ENCODE measurements at places on chromosomes 6 and 20.

GRCh38 chr6:56827908-56828649 lies 126.8 kb upstream of the BEND6 start:
- no peak for DNase-seq

DNA sequence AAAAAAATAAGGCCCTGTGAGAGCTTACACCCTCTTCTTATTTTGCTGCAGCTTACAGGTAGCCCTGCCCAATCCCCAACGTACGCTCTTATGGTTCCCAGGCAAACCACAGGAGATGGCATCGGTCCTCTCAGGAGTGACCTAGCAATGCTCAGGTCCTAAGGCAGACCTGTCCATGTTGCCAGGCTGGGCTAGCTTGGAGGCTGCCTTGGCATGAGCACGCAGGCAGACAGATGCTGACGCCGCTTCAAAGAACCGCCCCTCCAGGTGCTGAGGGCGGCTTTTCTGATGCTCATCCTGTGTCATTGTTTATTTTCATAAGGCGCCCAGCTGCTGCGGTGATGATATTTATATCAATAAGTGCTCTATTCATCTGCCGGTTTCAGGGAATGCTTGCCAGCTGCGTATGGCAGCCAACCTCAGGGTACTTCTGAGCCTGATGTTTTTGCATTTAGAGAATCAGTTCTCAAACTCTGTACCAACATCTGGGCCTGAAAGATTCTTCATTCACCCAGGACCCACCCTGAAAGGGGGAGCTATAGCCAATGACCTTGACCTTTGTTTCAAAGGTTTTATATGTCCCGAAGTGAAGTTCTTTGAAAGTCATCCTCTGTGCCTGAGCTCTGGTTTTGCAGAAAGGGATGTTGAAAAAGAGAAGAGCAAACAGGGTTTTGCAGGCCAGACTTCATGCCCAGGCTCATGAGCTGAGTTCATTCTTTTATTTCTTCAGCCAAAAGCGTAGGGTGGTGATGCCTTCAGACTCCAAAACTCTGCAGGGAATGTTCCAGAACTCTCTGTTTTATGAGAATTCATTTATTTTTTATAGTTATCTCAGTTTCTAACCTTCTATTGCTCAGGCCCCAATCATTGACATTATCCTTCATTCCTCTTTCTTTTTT lies 475.6 kb upstream of the CHD6 start:
- no peak for DNase-seq

GRCh38 chr6:41741625-41742490 lies 5.3 kb downstream of the PGC start:
- DNase-seq = no peak

- DNase-seq = no peak
These were observed 11.7 kb upstream of the SULF2 start for GRCh38 chr20:47796971-47797370.

DNA sequence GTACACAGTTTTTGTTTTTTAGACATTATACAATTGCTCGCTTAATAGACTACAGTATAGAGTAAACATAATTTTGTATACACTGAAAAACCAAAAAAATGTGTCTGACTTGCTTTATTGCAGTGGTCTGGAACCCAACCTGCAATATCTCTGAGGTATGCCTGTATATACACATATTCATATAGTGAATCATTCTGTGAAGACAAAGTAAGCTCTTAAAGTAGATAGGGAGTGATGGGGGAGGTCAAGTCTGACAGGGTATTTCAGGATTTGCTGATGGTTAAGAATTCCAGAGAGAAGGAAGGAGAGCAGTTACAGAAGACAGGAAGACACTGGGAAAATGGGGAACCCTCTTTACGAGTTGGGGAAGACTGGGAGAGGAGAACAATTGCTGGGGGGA lies 417.9 kb downstream of the CD109 start:
- DNase-seq = no peak

DNA sequence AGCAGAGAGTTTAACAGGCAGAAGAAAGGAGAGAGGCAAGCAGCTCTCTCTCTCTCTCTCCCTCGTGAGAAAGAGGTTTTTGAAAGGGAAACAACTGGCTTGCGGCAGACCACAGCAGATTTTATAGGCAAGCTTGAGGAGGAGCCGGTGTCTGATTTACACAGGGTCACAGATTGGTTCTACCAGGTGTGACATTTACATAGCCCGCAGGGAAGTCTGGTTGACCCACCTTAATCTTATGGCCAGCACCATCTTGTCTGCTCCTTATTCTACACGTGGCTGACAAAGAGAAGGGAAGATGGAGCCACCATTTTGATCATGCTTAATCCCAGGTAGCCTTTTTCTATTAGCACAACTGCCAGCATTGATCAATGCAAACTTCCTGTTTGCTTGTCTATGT lies 65.4 kb downstream of the OR2J2 start:
- DNase-seq = no peak

GRCh38 chr6:106883808-106884262 lies 90.7 kb downstream of the CD24 start:
- DNase-seq = no peak

DNA sequence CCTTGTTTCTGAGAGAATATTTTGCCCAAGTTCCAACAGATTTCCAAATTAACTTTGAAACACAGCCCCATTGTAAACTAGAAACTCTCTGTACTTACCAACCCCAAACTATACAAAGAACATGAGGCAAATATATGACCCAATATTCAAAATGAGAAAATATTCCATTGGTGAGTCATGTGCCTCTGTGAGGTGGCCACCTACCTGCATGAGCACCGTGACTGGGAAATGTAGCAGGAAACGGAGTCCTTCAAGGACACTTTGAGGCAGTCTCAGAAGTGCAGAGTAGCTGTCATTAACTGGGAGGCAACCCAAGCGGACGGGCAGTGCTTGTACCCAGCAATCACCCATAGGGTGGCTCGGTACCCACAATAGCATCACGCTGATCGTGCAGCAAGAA lies 335.5 kb upstream of the NOX3 start:
- DNase-seq = no peak

DNA sequence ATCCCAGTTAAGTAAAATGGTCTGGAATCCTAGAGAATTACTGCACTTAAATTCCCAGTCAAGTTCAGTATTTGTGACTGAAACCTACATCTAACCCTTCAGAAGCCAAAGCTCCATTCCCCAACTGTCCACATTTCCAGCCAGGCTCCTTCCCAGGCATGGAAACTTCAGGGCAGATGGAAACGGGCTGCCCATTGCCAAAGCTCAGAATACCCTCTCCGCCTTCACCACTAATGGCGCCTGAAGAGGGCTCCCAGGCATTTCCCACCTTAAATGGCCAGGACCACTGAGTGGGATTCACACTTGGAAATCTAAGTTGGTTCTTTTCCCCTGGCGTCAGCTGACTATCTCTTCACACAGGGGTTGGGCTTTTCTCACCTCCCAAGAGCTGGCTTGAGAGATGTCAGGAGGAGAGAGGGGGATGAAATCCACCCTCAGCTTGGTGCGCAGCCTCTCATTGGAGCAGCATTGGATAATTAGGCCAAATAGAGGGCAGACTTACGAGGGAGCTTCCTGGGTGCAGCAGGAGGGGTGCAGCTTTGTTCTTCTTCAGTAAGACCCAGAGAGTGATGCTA lies 82.9 kb downstream of the ANKRD60 start:
- DNase-seq = no peak

GRCh38 chr6:133301835-133302234 lies 60.7 kb downstream of the EYA4 start:
- DNase-seq = no peak

DNA sequence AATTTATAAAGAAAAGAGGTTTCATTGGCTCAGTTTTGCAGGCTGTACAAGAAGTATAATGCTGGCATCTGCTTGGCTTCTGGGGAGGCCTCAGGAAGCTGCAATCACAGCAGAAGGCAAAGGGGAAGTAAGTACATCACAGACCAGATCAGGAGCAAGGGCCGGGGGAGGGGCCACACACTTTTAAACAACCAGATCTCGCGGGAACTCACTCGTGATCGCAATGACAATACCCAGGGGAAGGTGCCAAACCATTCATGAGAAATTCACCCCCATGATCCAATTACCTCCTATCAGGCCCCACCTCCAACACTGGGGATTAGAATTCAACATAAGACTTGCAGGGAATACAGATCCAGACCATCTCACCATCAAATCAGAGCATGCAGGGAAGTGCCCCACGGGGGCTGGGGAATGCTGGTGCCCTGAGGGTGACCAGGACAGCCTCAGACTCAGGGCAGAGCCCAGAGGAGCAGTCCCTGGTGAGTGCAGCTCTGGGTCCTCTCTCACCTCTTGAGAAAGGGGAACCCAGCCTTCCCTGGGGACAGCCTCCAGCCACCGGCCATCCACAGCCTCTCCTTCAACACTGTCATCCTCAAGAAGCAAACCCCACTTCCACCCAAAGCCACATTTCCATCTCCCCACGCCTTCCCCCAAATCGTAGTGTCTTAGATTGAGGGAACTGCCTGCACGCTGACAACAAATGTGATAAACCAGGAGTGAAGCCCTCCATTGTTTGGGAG lies 80.7 kb downstream of the ANKRD60 start:
- no peak for DNase-seq

- DNase-seq = no peak
These were observed 755.8 kb downstream of the DHX35 start for GRCh38 chr20:39717936-39718335.

DNA sequence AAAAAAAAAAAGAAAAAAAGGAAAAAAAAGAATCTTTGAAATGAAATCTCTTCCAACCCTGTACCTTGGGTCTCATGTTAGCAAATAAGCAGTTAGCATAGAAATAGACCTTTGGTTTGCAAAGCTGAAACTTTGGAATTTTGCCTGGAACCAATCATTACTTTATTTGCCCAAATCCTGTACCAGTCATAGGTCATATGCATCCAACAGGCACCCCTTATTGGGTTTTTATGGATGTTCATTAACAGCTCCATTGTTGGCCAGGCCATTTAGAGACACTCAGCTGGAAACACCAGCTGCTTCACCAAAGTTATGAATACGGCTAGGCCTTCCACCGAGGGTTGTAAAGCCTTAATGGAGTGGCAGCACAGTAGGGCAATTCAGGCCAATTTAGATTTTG lies 53.0 kb downstream of the ALDH8A1 start:
- DNase-seq = no peak
